CD4-positive, alpha-beta T cell treated with Interleukin-4 for 4 hours (primary cell): ENCODE measurements at places on chromosomes 1 and 21.

DNA sequence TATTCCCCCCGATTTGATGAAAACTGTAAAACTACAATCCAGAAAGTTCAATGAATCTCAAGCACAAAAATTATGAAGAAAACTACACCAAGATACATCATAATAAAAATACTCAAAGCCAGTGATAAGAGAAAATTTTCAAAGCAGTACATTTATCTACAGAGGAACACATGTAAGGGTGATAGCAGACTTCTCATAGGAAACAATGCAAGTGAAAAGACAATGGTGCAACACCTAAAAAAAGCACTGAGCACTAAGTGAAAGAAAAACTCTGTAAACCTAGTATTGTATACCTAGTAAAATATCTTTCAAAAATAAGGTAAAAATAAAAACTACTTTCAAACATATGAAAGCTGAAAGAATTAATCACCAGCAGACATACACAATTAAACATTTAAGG is 76.1 kb upstream of the IRF2BP2 start:
- no peak for DNase-seq

DNA sequence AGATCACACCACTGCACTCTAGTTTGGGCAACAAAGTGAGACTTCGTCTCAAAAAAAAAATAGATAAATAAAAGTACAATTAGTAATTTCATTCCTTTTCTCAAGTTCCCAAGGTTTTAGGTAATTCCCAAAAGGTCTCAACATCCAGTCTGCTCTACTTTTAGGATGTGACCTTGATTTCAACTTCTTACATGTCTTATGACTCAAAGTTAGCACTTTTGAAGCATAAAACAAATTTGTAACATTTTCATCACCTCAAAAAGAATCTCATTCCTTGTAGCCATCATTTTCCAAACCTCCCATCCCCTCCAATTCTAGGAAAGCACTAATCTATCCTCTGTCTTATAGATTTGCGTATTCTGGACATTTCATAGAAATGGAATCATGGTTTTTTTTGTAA is 32.2 kb downstream of the SNX27 start:
- DNase-seq, result no peak

DNA sequence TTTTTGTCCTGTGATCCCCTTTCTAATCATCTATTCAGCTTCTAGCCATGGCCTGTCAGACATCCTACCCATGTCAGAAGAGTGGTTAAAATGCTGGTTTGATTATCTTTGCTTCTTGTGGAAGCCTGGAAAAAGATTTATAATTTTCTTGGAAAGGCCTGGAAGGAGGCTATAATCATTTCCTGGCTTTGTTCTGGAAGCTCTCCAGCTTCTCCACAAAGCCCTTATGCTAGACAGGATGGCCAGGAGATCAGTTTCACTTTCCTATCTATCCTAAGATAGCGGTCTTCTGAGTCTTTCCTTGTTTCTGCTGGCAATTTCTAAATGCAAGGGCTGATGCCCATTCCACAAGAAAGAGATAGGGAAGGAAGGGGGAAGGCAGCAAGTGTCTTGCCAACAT is 90.9 kb upstream of the SLC44A3 start:
- DNase-seq, result no peak

GRCh38 chr21:38151021-38151645 is 105.7 kb upstream of the KCNJ15 start:
- DNase-seq, result no peak

DNA sequence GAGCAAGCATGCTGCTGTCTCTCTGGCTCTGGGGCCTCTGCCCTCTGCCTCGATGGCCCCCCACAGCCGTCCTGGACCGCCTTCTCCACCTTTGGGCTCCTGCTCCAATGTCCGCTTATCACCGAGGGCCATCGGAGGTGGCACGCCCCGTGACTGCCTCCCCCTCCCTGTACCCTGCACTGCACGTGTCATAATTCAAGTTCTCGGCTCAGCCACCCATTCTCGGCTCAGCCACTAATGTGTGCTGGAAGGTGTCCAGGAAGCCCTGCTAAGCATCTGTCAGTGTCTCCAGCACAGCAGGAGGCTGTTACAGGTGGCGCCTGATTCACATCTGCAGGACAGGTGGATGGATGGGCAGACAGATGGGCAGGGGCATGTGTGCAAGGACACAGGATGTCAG is 45.5 kb downstream of the TP73 start:
- DNase-seq, result no peak

- DNase-seq, result no peak
Observed at GRCh38 chr1:65359888-65360287, 50.5 kb downstream of the DNAJC6 start.

DNA sequence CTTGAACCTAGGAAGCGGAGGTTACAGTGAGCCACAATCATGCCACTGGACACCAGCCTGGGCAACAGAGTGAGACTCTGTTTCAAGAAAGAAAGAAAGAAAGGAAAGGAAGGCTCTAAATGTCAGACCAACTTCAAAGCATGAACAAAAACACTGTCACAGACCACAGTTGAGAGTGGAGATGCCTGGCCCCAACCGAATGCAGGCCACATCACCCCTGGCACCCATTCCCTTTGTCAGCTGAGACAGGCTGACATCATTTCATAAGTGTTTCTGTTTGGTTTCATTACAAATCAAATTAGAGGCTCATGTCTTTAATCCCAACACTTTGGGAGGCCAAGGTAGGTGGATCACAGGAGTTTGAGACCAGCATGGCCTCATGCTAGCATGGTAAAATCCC is 28.6 kb upstream of the NADK start:
- no peak for DNase-seq

DNA sequence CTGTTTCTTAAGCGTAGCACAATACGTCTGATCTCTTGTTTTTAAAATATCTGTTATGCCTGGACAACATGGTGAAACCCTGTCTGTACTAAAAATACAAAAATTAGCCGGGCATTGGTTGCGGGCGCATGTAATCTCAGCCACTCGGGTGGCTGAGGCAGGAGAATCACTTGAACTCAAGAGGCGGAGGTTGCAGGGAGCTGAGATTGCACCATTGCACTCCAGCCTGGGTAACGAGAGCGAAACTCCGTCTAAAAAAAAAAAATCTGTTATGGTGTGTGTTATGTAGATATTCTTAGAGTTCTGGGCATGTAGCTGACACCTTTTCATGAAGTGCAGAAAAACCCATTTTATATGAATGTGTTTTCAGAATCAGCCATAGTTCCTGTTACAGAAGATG is 38.2 kb downstream of the RABGAP1L start:
- DNase-seq, result no peak

DNA sequence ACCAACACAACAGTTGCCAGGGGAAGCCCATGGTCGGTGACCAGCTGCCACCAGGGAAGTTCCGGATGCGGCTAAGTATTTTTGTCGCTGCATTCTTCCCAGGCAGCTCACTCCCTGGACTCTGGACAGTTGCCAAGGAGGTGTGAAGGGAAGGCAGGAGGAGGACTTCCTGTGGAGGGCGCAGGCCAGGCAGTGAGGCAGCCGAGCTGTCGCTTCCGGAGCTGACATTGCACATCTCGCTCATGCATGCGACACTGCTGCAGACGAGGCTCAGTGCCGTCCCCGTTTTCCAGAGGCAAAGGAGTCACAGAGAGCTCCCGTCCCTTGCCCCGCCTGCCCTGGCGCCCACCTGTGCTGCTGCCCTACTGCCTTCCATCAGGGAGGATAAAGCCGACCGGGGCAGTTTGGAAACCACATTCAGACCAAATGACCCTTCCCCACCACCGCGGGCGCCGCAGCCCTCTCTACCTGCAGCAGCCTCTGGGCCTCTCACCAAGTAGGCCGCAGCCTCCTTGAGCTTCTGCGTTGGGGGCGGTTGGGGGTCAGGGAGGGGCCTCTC is 81.4 kb downstream of the NENF start:
- no peak for DNase-seq

- no peak for DNase-seq
Observed at GRCh38 chr1:116902723-116903383, 6.9 kb upstream of the PTGFRN start.

- no peak for DNase-seq
Observed at GRCh38 chr21:38956521-38956855, 150.8 kb downstream of the ETS2 start.

- no peak for DNase-seq
Observed at GRCh38 chr1:201017828-201018163, 5.7 kb downstream of the KIF21B start.

- DNase-seq, result no peak
Observed at GRCh38 chr1:184940694-184941409, 33.5 kb downstream of the NIBAN1 start.

GRCh38 chr21:34085129-34085528 is 11.8 kb downstream of the MRPS6 start:
- no peak for DNase-seq

GRCh38 chr21:41684381-41685245 is 82.2 kb downstream of the RIPK4 start:
- DNase-seq, result no peak

DNA sequence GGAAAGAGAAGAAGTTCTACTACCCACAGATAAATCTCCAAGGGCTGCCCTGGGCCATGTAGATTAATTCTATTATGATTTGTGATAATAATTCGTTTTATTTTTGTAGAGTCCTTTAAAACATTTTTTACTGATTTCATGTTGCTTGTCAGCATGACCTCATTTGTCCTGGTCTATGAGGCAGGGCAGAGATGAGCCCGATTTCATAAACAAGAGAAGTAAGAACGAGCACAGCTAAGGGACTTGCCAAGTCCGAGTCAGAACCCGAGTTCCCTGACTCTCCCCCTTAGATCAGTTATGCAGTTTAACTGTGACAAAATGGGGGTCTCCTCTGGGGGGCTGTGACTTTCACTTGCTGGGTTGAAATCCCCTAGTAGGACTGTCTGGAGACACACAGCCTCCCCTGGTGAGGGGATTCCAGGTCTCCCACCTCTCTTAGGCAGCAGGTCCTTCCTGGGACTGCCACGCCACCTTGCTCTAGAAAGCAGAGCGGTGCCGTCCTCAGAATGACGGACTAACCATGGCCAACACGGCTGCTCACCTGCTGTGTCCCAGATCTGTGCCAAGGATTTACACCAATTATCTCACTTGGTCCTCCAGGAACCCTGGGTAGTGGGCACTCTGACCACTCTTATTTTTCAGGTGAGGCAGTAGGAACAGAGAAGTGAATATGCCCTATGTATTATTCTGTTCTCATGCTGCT is 31.0 kb upstream of the SOX13 start:
- DNase-seq, result no peak

DNA sequence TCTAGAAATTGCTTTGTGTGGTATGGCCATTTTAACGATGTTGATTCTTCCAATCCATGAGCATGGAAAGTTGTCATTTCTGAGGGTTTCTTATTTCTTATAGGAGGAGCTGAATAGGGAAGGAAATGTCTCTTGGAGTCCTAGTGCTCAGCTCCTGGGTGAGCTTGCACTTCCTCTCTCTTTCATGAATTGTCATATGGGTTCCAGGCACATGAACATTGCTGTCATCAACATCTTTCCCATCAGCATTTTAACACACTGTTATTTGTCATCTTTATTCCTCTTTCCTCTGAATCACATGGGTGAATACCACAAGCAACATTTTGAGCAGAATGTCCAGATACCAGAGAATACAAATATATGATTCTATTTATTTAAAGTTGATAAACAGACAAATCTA is 23.4 kb downstream of the SLAMF6 start:
- DNase-seq, result no peak

DNA sequence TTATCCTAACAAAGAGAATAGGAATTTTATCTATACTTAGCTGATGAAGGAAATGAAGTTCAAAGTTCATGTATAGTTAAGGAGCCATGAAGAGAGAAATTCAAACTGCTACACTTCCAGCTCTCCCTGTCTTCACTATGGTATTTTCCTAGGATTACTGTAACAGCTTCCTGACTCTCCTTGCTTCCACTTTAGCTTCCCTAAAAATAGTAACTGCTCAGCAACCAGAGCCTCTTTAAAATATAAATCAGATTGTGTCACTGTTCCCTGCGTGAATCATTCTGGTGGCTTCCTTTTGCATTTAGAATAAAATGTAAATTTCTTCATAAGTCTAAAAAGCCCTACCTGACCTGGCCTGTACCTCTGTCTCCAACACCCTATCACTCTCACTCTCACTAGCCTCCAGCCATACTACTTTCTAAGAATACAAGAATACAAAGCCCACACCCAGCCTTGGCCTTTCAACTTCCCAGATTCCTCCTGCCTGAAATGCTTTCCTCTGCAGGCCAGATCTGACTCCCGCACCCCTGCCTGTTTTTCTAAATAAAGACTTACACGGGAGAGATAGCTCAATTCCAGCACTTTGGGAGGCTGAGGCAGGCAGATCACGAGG is 30.5 kb downstream of the OR10J1 start:
- no peak for DNase-seq
